Stimulated activated CD4-positive, alpha-beta T cell treated with anti-CD3 and anti-CD28 coated beads, Interleukin-15, amount 100 ng/mL, for 24 hours (primary cell): ENCODE measurements at places on chromosomes 2 and 18.

GRCh38 chr18:13611601-13612195 is 114.7 kb downstream of the FAM210A start:
- DNase-seq, result peak; percentile 36

DNA sequence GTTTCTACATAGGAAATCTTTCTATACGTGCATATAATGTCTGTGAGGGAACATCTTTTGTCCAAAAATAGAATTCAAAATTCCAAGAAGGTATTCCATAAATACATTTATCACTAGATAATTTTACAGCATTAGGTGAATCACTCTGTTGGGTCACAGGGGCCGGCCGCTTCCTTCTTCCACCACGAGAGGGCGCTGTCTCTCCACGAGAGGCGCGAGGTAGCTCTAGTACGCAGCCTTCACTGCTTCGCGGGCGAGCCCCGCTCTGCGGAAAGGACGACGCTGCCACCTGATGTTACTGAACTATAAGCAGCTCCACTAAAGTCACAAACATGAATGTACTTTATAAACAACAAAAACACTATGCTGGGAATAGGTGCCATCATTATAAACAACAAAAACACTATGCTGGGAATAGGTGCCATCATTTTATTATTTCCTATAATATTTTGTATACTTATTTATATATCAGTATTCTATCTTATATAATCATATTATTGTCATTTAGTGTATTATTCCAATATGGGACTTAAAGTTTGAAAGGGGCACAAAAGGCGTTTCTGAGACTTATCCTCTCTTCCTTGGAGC is 69.4 kb upstream of the REV1 start:
- peak; percentile 90 for DNase-seq

GRCh38 chr18:4391859-4392258 is 63.2 kb downstream of the DLGAP1 start:
- DNase-seq, result no peak

DNA sequence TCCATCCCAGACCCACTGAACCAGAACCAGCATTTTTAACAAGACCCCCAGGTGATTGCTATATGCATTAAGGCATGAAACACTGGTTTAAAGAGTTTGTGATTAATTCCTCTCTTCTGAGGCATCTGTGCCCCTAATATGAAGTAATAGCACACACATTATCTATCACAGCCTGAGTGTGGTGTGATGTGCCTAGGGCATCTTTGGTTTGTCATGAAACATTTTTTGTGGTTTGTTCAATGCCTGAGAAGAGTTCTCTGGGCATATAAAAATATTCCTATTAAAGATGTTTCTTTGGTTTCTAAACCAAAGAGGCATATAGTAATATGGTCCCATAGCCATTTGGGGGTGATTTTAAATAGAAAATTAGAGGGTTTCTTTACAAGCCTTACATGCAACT is 221.7 kb upstream of the SPOPL start:
- no peak for DNase-seq

- DNase-seq, result no peak
These were observed 814.2 kb upstream of the SLC39A10 start for GRCh38 chr2:194842871-194843270.

GRCh38 chr18:67232991-67233390 is 283.5 kb downstream of the DSEL start:
- no peak for DNase-seq

GRCh38 chr18:2971741-2972552 is 41.0 kb downstream of the LPIN2 start:
- DNase-seq, result peak; percentile 74

- no peak for DNase-seq
These were observed 164.0 kb upstream of the SIX3 start for GRCh38 chr2:44777537-44777936.

DNA sequence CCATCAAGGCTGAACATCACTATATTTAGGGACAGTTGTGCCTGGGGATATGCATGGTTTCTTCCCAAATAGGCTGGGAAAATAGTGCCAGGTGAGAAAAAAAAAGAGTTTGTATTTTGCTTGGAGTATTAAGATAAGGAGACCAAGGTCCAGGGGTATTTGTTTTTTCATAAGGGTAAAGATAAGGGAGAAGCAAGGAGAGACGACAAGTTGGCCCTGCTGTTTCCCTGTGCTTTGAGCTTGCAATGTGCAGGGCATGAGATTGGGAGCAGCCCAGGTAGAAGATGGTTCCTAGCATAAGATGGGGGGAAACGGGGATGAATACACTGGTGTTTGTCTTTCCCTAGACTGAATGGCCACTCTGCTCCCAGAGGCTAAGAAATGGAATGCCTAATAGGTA is 8.8 kb upstream of the GPR39 start:
- no peak for DNase-seq

- no peak for DNase-seq
These were observed 344 bp upstream of the MRPL33 start for GRCh38 chr2:27771202-27771547.

DNA sequence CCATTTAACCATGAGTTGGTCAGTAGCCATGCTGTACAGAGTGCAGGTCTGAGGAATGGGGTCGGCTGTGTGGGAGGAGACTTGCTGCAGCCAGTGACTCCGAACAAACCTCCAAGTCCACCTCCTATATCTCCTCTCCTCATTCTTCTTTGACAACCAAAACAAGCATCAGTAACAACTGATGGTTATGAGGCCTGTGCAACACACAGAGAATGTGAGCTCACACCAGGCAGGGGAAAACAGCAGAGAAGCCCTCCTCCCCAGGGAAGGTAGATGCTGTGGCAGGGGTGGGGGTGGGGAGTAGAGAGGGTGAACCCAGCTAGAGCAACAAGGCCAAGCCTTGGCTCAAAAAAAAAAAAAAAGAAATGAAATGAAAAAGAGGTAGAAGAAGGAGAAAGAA is 12.3 kb upstream of the CNGA3 start:
- no peak for DNase-seq

DNA sequence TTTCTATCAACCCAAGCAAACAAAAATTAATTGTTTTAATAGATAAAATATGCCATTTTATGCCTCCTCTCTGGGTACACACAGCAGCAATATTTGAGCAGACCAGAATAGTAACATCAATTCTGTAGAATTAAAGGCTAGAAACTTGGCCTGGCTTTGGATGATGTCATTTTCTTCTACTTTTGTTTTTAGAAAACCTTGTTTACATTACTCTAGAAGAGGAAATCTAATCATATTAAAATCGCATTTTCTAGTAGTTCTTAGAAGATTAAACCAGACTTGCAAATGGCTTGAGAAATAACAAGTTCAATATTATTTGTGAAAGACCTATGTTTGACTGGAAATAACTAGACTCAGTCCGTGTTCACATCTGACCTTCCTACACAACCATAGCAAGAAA is 102.3 kb upstream of the RFX8 start:
- DNase-seq, result no peak

DNA sequence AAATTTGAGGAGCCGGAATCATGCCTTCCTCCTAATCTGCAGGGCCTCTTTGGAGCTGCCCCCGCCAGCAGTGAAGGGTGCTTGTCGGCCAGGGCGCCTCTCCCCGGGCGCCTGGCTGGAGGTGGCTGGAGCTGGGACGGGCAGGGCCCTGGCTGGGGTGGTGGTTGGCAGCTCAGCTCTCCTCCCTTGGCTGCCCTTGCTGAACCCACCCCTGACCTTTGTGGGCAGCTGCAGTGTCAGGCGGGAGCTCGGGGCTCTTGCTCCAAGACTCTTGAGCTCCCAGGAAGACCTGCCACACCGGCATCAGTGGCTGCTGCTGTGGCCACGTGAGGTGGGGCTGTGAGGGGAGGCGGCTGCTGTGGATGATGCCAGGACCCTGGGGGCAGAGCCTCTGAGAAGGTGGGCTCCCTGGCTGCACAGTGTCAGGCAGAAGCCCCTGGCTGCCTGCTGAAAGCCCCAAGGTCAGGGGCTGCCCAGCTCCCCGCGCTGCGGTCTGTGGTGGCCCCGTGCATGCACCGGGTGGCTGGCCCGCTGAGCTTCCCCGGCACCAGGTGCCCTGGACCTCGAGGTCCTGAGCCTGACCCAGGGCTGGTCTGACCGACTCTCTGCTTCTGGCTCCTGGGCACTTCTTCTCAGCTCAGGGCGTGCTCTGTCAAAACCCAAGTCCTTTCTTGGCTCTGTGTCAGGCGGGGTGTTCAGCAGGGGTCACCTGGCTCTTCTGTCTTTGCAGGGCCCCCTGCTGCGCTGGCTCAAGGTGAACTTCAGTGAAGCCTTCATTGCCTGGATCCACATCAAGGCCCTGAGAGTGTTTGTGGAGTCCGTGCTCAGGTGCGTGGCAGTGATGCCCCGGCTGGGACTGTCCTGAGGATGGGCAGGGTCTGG is 34.5 kb downstream of the PDIA6 start:
- DNase-seq, result no peak

GRCh38 chr2:83051538-83052170 is 1407.4 kb downstream of the SUCLG1 start:
- no peak for DNase-seq

GRCh38 chr2:214005337-214005736 is 405.5 kb upstream of the VWC2L start:
- DNase-seq, result no peak

DNA sequence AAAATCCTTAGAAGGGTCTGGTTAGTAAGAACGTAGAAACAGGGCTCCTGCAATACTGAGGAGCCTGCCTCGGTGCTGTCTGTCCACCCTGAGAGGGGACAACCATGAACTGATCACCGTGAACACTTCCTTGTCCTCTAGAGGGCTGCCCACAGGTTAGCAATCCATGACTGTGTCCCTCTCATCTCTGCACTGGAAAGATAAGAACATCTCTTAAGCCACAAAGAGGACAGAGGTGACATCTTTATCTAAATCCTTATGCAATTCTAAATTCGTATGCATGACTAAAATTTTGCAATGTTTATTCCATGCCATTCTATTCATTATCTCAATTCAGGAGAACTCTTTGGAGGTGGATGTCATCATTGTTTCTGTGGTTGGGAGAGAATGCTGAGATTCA is 12.8 kb downstream of the EFR3B start:
- DNase-seq, result no peak

- DNase-seq, result no peak
These were observed 54.3 kb upstream of the BZW1 start for GRCh38 chr2:200757399-200757798.

DNA sequence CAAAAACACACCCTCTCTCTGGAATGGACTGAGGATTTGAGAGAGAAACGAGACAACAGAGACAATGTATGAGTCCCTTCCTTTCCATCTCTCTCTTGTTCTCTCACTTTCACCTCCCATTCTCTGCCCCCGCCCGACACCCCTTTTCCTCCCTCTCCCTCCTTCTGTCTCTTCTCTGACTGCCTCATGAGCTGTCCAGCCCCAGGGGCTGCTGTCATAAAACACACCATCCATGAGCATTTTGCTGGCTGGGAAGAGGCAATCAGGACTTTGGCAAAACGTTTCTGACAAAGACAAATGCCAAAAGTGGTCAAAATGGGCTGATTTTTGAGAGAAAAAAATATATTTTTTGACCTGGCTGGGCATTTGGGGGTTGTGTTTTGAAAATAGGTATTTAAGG is 377.2 kb downstream of the EN1 start:
- DNase-seq, result no peak

- DNase-seq, result no peak
These were observed 84.3 kb downstream of the RIT2 start for GRCh38 chr18:43031169-43031568.

GRCh38 chr18:76491776-76492668 is 3.0 kb downstream of the ZNF516 start:
- DNase-seq, result peak; percentile 56

- no peak for DNase-seq
These were observed 275.2 kb downstream of the IRS1 start for GRCh38 chr2:226524381-226524843.

- no peak for DNase-seq
These were observed 61.8 kb downstream of the PARD6G start for GRCh38 chr18:80185545-80185944.

DNA sequence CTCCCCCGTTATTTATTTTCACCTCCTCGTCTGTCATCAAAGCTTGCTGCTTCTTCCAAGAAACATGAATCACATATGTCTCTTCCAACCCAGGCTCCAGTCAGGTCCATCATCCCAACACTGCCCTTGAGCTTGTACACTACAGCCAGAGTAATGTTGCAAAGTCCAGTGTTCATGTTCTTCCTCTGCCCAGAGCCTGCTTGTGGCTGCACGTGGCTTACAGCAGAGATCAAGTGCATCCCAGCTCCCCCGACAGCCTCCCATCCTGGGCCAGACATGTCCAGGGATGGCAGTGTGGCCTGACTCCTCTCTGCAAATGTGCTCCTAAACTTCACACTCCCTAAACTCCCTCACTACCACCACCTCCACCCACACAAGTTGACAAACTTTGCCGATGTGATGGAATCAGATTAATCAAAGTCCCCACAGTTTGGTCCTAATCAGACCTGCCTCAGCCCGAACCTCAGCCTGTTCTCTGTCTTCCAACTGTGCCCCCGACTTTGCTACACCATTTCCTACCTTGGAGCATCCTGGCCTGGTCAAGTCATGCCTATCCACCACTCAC is 54.2 kb upstream of the MAPRE3 start:
- DNase-seq, result no peak

DNA sequence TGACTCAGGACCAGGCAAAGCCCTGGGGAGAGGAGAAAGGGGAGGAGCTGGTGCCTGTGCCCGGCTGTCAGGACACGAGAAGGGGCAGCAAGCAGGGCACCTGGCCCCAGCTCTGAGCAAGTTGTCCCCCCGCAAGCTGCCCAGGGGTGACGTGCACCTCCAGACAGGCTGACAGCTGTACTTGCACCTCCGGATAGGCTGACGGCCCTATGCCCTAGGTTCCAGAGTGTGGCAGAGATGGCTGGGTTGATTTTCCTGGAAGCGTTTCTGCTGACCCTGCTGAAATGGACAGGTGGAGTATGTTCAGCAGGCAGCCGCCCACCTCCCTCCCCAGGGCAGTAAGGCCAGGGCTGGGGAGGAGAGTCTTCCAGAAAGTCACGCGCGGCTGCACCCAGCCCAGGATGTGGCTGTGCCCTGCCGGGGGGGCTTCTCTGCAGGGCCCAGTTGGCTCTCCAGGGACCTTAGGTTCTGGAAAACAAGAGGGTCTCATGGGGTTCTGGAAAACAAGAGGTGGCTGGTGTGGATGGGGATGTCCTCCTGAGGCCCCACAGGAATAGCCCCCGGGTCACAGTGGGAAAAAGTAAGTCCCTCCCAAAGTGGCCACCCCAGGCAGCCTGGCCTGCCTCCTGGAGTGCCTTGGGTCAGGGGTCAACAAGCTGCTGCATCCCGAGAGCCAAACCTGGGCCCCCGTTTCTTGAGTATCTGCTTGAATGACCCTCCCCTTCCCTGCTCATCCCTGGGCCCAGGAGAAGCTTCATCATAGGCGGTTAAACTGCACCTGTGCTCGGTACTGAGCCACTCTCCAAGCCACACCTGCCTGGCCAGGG is 71.4 kb upstream of the OTOS start:
- DNase-seq, result no peak

DNA sequence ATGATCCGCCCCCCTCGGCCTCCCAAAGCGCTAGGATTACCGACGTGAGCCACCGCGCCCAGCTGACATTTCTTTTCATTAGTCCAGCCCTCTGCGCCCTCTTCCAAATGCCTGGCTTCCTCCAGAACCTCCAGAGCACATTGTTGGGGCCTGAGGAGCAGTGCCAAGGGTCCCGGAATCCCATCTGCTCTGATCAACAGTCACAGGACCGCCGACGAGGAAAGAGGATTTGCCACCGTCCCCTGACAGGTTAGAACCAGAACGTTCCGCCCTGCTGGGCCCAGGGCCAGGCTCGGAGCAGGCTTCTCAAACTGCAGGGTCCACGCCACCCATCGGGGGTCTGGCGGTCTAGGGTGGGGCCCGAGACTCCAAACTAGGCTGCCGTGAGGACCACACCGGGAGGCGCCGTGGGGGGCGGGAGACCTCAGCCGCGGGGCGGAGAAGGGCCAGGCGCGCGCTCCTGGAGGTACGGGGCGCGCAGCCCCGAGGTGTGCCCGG is 36.9 kb upstream of the ITM2C start:
- no peak for DNase-seq
